ENCODE measurements at places on chromosomes 11 and 22.

GRCh38 chr11:122215244-122215992, 99.4 kb upstream of the BLID start:
- peak; percentile 84 for DNase-seq

DNA sequence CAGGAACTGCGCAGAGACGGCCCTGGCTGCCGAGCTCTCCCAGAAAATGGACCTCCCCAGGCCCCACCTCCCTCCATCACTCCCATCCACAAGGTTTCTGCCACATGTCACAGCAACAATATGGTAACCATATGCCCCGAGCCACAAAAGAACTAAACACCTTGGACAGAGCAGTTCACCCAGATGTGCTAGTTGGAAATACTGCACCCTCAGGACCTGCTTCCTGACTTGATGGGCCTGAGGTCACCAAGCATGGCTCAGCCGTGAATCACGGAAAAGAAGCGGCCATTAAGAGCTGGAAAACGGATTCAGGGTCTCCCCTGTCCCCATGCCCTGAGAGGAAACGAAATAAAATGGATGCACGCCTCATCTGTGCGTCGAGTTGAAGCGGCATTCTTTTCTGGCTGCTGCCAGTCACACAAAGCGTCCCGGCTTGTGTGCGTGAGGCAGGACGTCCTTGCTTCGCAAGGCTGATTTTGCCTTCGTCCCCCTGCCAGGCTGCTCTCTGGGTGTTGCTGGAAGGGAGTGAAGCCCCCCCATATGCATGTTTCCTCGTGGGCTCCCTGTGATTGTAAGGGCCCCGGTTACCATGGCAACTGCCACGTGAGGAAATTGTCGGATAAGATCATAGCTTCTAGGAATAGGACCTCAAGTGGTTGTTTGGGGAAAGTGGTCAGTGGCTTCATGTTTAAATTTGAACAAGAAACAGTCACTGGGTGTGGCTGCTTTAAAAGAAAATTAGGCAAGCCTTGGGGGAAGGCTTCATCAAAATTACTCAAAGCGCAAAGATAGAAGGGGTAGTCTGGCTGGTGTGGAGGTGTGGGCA, 51.7 kb downstream of the FLI1 start:
- peak; percentile 67 for DNase-seq

GRCh38 chr11:121393855-121394254, 58.3 kb upstream of the SORL1 start:
- no peak for DNase-seq

GRCh38 chr11:1843796-1844195, 5.0 kb downstream of the TNNI2 start:
- no peak for DNase-seq

DNA sequence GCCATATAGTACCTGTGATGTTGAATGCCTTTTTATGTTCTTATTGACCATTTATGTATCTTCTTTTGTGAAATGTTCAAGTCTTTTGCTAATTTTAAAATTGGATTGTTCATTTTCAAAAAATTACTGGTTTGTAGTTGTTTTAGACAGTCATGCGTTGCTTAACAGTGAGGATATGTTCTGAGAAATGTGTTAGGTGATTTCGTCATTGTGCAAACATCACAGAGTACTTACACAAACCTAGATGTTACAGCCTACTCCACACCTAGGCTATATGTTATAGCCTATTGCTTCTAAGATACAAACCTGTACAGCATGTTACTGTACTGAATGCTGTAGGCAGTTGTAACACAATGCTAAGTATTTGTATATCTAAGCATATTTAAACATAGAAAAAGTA, 32.5 kb downstream of the PDE3B start:
- no peak for DNase-seq

DNA sequence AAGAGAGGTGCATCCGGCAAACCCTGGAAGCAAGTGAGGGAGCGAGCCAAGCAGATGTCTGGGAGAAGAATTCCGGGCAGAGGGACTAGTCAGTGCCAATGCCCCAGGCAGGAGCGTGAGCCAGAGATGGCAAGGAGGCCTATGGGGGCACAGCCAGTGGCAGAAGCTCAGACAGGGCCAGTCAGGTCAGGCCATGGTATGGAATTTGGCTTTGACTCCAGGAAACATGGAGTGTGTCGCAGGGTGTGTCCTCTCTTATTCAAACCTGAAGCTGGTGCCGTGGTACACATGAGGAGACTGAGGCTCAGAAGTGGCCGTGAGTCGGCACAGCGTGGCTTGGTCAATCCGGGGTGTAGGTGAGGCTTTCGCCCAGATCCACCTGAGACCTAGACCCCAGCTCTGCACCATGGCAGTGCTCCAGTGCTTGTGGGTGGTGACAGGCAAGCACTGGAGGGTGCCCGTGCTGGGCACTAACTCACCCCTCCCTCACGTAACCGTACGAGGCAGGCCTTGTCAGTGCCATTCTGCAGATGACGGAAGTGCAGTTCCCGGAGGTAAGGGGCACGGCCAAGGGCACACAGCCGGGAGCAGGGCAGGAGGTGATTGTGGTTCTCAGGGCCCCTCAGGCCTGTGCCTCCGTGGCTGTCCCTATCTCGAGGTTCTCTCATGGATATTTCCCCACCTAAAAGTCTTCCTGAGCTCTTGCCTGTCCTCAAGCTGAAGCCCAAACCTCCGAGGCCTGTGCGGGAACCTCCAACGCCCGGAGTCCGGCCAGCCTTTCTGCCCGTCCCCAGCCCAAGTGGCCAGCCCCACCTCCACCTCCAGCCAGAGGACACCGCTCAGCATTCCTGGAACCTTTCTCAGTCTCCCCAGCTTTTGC, 10.6 kb upstream of the SPI1 start:
- DNase-seq = no peak

DNA sequence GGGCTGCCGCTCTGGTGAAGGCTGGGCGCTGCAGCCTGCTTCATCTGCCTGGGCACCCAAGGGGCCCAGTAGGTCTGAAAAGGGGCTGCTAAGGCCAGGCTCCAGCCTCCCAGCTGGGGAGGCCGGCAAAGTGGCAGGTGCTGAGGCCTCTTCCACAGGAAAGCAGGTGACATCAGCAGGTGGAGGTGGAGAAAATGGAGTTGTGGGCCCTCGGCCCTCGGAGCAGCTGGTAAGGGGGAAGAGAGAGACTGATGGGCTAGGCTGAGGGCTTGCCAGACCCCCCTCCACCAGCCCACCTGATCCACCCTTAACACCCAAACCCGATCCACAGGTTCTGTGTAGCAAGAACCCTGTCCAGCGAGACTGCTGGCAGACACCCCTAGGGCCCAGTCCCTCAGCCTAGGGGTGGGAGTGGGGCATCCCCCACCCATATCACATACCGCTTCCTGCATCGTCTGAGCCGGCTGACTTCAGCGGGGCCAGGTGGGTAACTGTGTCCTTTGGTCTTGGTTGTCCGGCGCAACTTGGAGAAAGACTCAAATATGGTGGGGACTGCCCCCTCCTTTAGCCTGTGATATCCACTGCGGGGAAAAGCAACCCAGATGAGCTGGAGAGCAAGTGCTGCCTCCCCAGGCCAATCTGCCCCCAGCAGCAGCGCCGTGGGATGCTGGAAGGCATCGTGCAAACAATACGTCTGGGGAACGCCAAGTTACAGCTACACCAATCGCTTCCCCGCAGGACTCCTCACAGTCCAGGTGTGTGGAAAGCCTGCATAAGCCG, 1.5 kb downstream of the THAP7 start:
- DNase-seq = no peak

GRCh38 chr22:43957871-43958270, 2.6 kb downstream of the SAMM50 start:
- peak; percentile 7 for DNase-seq

GRCh38 chr11:110308071-110308470, 11.7 kb upstream of the RDX start:
- no peak for DNase-seq

GRCh38 chr22:50548040-50548920, 2.6 kb downstream of the KLHDC7B start:
- no peak for DNase-seq

DNA sequence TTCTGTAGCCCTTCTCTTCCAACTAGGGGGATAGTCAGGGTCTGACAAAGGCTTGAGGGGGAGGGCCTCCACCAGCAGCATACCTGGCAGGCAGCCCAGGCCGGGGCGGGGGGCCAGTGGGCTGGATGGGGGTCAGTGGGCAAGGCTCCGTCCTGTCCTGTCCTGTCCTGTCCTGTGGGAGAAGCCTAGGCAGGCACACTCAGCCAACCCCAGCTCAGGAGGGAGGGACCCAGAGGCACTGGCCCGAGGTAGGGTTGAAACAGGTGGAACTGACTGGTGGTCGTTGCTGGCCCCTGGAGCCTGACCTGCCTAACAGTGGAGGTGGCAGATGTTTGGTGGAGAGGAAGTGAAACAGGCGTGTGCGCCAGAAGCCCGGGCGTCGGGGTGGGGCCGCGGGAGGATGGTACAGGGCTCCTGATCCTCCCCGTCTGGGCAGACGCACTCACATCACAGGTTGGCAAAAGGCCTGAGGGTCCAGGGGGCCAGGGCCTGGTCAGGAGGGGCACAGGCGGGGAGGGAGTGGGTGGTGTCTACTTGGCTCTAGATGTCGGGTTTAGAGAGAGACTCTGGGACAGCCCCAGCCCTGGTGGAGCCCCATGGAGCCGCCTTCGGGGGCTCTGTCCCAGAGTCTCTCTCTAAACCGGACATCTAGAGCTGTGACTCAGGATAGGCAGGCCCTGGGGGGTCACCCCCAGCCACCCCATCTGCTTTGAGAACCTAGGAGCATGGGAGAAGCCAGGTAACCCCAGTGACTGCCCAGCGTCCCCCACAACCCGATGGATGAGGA, 32.5 kb upstream of the GRAMD4 start:
- DNase-seq = no peak

DNA sequence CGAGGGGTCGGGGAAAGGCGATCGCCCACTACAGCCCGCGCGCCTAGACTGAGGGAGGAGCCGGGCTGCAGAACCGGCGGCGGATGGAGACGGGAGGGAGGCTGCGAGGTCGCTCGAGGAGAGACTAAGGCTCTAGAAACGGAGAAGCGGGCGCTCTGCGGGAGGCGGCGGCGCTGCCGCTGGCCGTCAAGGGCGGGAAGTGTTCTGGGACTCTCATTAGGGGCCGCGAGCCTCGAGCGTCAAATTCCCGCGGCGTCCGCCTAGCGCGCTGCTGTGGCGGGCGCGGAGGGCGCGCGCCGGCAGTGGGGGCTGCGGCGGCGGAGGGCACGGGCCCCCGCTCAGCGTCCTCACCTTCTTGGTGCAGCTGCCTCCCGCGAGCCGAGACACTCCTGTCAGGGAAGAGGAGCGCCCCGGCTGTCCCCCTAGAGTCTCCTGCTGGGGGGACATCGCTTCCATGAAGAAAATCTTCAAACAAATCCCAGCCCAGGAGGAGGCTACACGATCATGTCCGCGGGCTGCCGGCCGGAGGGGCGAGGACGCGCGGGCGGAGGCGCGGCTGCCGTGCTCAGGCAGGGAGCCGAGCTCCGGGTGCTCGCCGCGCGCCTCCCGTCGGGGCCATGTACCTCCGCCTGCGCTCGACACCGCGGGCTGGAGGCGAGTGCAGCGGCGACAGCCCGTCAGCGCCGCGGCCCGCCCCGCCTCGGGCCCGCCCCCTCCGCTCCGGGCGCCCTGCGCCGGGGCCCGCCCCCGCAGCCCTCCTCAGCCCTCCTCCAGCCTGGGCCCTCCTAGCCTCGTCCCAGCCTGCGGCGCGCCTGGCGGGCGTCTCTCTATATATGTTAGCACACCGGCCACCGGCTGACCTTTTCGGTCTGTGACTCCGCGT, at the start of gene ARHGAP20:
Gene ARHGAP20 (minus strand): TSS at position 662 of the 883 bp plus-strand sequence. CDS start 206 bp downstream, at position 456.
- peak; percentile 71 for DNase-seq

DNA sequence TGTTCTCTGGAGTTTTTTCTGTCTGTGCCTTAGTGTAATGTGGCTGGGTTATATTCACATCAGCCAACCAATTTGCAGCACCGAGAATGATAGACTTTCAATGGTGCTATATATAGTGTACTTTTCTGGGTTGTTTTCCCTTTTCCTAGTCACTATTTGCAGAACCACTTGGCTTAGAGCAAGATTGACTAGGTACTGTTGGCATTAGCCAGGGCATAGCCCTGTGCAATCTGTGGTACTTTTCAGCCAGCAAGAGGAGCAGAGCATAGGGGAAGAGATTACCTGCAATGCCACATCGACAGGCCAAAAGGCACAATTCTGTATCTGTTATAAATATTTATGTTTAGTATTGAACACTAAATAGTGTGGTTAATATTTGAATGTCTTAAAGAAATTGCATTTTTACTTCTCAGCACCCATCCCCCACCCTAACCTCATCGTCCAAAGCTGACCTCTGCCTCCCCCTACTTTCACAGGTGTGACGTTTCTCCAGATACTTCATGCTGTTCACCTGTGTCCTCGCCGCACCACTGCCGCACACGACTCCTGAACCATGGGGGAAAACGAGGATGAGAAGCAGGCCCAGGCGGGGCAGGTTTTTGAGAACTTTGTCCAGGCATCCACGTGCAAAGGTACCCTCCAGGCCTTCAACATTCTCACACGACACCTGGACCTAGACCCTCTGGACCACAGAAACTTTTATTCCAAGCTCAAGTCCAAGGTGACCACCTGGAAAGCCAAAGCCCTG, 51.4 kb downstream of the MICAL2 start:
- no peak for DNase-seq

DNA sequence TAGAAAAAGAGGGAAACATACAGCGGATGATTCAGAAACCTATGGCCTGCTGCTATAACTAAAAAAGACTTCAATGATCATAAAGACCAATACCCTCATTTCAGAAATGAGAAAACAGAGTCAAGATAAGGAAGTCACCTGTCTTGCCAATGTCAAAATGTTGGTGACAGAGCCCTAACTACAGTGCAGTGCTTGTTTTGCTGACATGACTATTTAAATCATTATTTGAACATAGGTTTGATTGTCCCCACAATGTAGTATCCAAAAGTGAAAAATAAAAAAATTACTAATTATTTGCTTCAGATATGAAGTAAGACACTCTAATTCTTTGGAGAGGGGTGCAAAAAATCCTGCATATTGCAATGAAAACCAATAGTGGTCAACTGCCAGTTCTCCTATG, 115.7 kb downstream of the SOX6 start:
- DNase-seq = no peak

- no peak for DNase-seq
Observed at GRCh38 chr11:76424379-76424778, 20.4 kb upstream of the EMSY start.

GRCh38 chr11:65303555-65303954, 11.1 kb upstream of the CDC42EP2 start:
- no peak for DNase-seq

GRCh38 chr22:49887064-49887451, 31.2 kb downstream of the ALG12 start:
- no peak for DNase-seq

- peak; percentile 67 for DNase-seq
Observed at GRCh38 chr11:86620891-86621521, 51.4 kb downstream of the ME3 start.

- no peak for DNase-seq
Observed at GRCh38 chr11:126405374-126405773, 49.9 kb downstream of the ST3GAL4 start.
